ENCODE measurements at places on chromosomes 12 and 14.
A peak's percentile ranks its signal among the peaks of the same experiment; 100 is the strongest.

DNA sequence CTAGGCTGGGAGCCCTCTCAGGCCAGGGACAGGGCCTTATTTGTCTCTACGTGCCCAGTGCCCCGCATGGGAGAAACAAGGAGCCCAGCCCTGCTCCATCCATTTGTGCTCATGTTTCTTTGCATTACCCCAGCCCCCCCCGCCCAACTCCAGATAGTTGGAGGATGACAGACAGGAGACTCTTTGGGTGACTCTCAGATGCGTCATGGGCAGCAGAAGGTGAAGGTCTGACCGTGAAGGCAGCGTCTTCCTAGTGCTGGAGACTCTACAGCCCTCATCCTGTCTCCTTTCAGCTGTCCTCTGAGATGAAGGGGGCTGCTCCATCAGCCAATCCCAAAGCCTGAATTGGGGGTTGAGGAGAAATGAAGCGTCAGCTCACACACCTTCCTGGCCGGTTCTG, 283 bp upstream of the PSMB11 start:
- no peak for DNase-seq

- no peak for DNase-seq
These were observed 1313.9 kb downstream of the TMEM121 start for GRCh38 chr14:106840258-106840657.

- DNase-seq, result no peak
These were observed 841.7 kb downstream of the DIO2 start for GRCh38 chr14:79369359-79370332.

- DNase-seq, result peak; percentile 47
These were observed 192.6 kb upstream of the BCL2L14 start for GRCh38 chr12:11877869-11878780.

DNA sequence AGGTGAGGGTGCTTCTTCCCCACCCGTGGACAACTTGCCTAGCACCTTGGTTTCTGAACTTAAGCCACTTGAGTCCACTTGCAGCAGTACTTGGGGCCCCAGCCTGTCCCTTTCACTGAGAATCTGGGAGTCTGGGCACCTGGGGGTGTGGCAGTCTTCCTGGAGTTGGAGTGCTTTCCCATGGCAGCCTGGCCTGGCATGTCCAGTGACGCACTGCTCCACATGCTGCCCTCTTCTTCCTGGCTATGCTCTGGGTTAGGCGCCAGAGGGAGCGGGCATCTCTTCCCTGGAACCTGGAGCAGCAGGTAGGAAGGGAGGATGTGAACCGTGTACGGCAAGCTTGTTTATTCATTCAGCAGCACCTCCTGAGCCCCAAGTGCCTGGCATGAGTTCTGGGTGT, 76.4 kb downstream of the PAPOLA start:
- DNase-seq, result no peak

- DNase-seq, result no peak
These were observed 25.6 kb downstream of the FRMD6 start for GRCh38 chr14:51677266-51677665.

GRCh38 chr12:51874486-51874885, 13.4 kb upstream of the ANKRD33 start:
- no peak for DNase-seq

DNA sequence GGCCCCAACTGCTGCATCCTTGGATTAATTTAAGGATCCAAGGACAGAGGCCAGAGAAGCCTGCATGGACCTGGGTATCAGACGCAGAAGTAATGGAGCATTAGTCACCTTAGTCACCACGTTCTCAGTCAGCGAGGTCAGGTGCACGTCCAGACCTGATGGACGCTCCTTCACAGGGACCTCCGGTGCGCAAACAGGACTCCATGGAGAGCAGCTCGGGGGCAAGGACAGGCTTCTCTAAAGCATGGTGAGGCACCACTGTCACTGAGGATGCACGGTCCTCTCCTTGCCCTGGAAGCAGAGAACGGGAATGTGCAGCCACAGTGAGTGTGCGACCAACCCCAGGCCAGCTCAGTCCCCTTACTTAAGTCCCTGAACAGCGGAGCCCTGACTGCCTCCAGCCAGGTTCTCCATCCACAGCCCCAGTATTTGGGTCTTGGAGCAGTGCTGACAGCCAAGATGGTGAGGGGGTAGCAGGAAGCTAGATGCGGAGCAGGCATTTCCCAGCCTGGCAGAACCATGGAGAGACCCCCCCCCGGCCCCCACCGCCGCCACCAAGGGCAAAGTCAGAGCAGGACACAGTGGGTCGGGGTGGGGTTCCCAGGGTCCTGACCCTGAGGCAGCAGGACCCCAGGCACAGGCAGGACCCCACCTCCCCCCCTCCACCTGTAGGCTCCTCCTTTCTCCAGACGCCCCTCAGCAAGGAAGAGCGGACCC, 253.4 kb upstream of the SFSWAP start:
- no peak for DNase-seq

GRCh38 chr14:54796961-54797360, 105.7 kb downstream of the GCH1 start:
- no peak for DNase-seq

- DNase-seq, result no peak
These were observed 17.2 kb downstream of the TRPV4 start for GRCh38 chr12:109815757-109816617.

DNA sequence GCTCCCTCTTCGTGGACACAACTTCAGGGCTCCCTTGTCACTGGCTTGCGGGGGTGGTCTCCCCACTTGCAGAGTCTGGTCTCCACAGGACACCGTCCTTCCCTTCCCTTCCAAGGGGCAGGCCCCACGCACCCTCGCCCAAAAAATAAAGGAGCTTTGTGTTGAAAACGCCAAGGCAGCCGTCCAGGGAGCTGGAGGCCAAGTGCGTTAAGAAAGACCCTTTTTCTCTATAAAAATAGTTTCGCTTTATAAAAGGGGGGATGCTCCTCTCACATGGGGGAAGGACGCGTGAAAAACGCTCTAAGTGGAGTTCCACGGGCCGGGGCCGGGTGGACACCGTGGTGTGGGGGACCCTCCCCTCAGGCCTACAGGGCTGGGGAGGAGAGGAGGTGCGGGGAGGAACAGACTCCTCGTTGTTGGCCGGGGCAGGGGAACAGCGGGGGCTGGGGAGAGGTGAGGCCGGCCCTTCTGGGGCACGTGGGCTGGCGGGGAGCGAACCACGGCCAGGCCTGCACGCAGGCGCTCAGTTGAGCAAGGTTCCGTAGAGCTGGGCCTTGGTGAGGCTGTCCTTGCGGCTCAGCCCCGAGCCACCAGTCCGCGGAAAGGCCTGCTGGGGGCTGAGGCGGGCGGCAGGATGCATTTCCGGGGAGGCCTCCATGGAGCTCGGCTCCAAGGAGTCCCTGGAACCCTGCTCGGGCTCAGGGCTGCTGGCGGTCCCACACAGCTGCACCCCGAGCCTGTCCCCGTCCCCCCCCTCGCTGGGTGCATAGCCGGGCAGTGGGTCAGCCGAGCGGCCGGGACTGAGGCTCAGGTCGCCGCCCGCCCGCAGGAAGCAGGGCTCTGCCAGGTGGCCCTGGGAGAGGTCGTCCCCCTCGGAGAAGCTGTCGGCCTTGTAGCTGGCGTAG, 49.5 kb downstream of the BEGAIN start:
- no peak for DNase-seq

- DNase-seq, result peak; percentile 54
These were observed 55.6 kb upstream of the PPP2R5C start for GRCh38 chr14:101705733-101706508.

DNA sequence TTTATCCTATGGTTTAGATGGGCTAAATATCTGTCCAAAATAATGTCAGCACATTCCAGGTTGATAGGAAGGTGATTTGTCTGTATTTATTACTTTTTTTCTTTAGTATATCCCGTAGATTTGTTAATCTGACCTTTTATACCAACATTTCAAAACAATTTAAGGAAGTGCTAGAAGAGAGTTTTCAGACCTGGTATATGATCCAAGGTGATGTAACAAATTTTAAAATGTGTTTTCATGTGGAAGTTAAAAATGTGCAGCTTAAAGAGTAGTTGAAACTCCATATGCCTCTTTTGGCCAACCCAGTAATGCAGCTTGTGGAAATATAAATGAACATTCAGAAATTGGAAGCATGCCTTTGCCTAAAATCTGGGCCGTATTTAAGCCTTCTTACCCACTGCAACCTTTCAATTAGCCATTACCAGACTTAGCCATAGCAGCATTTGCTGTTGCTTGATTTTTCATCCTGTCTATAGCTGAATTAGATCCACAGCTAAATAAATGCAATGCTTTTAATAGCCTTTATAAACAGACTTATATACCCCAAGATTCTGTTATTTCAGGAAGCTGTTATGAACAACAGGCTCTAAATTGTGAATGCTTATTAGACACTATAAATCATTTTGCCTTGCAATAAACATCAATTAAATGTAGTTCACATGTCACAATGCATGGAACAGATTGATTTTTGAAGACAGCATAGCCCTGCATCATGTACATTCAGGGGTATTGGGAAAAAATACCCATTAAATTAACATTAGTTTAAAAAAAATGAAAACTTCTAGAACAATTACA, 271.2 kb downstream of the PDZRN4 start:
- DNase-seq, result no peak

GRCh38 chr12:26359576-26359975, 164.2 kb downstream of the SSPN start:
- DNase-seq, result peak; percentile 99

- DNase-seq, result peak; percentile 66
These were observed 32.9 kb downstream of the MIPOL1 start for GRCh38 chr14:37230551-37231194.

DNA sequence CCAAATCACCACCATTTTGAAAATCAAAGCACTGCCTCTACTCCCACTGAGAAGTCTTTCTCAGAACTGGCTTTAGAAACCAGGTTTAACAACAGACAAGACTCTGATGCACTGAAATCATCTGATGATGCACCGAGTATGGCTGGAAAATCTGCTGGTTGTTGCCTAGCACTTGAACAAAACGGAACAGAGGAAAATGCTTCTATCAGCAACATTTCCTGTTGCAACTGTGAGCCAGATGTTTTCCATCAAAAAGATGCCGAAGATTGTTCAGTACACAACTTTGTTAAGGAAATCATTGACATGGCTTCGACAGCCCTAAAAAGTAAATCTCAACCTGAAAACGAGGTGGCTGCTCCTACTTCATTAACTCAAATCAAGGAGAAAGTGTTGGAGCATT, 115.0 kb upstream of the NPAS3 start:
- no peak for DNase-seq

DNA sequence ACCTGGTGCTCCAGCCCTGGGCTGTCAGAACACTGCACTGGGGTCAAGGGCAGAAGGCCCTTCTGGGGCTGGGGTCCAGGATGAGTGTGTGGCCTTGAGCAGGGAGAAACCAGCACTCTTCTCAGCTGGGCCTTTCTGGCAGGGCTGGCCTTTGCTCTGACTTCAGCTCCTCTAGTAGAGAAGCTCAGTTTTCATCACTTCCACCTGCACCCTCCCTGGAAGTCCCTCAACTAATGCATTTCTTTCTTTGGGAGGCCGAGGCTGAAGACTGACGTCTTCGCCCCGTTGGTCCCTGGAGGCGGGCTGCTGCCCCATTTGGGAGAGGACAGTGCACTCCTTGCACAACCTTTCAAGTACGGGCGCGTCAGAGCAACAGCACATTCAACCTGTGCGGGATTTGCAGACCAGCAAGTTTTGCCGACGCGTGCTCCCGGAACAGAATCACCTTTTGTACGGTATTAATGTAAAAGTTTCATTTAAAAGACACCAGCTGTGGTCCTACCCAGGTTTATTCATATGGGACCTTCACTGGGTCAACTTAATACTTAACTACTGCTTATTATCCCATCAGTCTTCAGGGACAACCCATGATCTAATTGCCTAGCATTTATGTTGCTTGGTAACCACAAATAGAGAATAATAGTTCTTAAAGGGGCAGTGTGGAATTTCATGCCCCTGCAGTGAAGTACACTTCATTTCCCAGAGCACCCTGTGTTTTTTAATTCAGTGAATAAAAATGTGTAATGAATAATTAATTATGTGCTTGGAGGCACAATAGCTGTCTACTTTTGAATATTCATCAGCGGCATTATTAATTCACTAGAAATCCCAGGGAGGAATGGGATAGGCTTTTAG, 134.8 kb upstream of the VRK1 start:
- DNase-seq, result no peak

DNA sequence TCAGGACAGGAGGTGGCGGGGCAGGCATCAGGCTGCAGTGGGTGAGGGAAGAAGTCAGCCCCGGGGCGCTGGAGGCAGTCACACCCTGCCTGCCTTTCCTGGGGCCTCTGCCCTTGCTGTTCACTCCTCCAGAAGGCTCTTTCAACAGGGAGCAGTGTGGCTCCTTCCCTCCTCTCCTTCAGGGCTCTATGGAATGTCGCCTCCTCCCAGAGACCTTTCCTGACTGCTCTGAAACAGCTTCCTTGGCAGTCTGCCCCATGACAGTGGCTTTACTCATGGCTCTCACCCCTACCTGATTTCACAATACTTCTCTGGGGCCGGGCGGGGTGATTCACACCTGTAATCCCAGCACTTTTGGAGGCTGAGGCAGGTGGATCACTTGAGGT, 7.1 kb downstream of the RHOF start:
- peak; percentile 89 for DNase-seq

GRCh38 chr12:50924131-50924438, 28.3 kb upstream of the HIGD1C start:
- DNase-seq, result no peak

DNA sequence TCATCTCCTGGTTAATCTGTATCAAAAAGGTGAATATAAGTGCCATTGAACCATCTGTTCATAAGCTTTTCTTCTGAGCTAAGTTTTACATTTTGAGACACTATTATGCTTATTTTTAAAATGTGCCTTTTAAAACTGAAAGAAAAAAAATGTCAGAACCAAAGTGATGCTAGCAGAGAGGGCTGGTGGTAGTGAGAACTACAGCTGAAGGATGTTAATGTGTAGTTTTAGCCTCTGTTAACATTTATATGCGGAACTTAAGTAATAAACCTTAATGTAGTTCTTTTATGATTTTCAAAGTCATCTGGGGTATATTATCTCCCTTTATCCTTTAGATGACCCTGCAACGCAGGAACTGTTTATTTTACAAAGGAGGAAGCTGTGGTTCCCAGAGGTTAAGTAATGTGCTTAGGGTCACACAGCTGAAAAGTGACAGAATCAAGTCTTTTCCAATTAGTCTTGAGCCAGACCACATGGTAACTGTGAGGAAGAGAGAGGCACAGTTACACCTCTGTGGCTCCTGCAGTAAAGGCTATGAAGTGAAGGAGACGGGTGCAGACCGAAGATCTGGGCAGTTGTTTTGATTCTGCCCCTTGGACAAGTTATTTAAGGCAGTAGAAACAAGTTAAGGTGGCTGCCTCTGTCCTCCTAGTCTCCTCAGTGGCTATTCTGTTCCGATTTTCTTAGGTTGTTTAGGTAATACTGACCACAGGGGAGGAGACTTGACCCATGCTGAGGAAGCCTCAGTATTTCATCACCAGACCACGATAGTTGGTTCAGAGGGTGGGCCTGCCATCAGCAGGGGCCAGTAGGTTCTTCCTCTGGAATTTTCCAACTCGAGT, 23.9 kb downstream of the GNG2 start:
- DNase-seq, result peak; percentile 85

DNA sequence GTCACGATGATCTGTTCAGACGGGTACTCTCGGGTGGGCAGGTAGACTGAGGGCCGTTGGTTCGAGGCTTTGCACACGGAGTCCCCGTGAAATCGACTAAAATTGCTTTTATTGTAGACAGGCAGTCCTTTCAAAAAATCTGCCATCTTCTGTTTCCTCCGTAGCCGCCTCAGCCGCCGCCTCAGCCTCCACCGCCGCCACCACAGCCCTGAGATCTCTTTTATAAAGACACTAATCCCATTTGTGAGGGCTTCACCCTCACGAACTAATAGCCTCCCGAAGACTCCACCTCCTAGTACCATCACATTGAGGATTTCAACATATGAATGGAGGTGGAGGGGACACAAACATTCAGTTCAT, 74.2 kb downstream of the KLHL28 start:
- DNase-seq, result no peak

- no peak for DNase-seq
These were observed 90.3 kb upstream of the EEA1 start for GRCh38 chr12:93019212-93019927.

- DNase-seq, result no peak
These were observed 482.5 kb downstream of the FLRT2 start for GRCh38 chr14:86012461-86012860.
